Activated CD8-positive, alpha-beta memory T cell treated with anti-CD3 and anti-CD28 coated beads, Interleukin-2, amount 50 U/mL, for 48 hours (primary cell): ENCODE measurements at places on chromosomes 7 and 10.

- no peak for DNase-seq
These were observed 223.8 kb downstream of the KIAA1217 start for GRCh38 chr10:24432478-24433416.

DNA sequence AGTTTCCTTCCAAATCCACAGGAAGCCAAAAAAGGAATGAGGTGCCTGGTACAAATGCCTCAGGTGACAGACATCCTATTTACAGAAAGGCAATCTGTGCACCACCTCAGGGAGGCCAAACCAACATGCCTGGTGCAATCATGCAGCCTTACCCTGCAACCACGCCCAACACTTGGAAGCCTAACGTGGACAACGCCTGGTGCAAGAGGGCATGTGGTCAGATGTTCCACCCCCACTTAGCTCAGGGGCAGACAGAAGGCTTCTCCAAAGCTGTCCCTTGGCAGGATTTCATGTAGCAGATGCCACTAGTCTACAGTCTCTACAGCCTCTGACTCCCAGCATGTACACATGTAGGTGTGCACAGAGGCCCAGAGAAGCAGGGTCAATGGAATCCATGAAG lies 89.5 kb downstream of the KCNMA1 start:
- DNase-seq: no peak

GRCh38 chr10:120644556-120645410 lies 187.8 kb downstream of the PLPP4 start:
- DNase-seq: no peak

DNA sequence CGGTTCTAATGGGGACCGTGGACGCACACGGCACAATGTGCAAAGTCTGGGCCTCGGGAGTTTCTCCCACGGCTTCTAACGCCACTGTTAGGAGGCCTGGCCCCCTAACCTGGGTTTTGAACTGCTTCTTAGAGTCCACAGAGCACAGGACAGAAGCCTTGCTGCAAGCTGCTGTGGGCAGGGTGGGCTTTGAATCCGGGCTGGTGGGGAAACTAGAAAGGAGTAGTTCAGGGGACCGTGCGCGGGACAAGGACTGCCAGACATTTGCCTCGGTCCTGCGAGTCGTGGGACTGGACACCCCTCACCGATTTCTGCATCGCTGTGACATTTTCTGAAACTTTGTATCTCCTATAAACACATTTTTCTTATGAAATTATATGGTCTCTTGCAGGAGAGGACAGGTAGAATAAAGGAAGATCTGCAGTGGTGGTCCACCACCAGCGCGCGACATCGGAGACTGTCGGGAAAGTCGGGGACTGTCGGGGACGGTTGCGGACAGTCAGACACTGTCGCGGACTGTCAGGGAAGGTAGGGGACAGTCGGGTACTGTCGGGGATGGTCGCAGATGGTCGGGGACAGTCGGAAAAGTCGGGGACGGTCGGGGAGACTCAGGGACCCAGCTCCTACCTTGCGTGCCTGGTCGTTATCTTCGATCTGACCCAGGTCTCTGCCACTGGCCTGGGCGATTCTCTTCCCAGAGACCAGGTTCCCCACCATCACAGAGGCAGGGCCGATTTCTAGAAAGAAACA lies 222.1 kb downstream of the ZMYND11 start:
- no peak for DNase-seq

- DNase-seq: no peak
These were observed 29.3 kb upstream of the PRLHR start for GRCh38 chr10:118624747-118625146.
